ENCODE measurements at places on chromosomes 6 and 20.

DNA sequence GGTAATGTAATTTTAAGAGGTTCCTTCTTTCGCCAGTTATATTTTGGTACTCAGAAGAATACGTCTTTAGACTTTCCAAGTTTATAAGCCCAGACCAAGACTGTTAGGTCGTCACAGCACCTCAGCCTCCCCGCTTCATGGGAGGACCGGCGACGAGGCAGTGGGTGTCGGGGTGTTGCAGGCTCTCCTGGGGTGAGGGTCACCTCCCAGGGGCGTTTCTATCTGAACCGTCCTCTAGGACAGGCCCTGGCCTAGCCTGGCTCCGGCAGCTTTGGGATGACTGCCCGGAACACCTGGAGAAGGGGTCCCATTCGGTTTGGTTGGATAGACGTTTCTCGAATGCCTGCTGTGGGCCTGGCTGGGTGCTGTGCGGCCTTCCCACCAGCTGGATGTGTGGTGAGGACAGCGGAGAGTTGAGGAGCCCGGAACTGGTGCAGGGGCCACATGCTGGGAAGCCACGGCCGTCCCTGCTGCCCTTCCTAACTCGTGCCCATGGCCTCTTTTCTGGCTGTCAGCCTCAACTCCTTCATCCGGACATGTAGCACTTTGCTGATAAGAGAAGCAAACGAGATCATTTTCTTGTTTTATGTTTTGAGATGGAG is 1.1 kb downstream of the OSBPL2 start:
- no peak for DNase-seq

- no peak for DNase-seq
Measured at GRCh38 chr20:53040693-53041589, 68.8 kb downstream of the TSHZ2 start.

DNA sequence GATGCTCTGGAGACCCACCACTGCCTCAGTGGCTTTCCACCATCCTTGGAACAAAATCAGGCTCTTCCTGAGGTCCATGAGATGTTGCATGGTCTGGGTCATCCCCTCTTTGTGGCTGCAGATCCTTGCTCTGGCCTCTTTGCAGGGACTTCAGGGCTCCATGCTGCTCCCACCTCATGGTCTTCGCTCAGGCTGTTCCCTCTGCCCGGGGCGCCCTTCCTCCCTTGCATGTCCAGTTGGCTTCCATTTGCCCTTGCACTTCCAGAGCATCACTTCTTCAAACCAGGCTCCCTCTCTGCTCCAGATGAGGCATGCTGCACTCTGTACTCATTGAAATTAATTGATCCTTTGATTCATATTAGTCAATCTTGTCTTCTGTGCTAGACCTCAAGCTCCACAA is 4.4 kb upstream of the PHACTR3 start:
- DNase-seq: no peak

DNA sequence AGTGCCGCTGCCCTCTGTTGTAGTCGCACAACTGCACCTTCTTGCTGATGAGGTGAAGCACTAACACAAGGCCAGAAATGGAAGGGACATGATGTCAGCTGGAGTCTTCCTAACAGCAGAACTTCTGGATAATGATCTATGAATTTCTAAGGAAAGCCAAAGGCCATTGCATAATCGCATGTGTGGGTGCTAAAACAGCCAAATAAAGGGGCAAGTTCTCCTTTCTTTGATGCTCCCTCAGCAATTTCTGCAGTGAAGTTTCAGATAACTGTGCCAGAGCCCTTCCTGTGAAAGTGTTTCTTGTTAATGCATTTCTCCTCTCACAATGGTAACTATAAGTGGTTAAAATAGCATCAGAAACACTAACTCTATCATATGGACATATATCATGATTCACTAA is 8.0 kb upstream of the F13A1 start:
- no peak for DNase-seq
